NCI-H2081 treated with DMSO at 0.1 percent for 48 hours (cell line): ENCODE measurements at places on chromosomes 4 and X.
A peak's percentile ranks its signal among the peaks of the same experiment; 100 is the strongest.

- no peak for DNase-seq
Measured at GRCh38 chr4:22556495-22556894, 40.6 kb upstream of the ADGRA3 start.

DNA sequence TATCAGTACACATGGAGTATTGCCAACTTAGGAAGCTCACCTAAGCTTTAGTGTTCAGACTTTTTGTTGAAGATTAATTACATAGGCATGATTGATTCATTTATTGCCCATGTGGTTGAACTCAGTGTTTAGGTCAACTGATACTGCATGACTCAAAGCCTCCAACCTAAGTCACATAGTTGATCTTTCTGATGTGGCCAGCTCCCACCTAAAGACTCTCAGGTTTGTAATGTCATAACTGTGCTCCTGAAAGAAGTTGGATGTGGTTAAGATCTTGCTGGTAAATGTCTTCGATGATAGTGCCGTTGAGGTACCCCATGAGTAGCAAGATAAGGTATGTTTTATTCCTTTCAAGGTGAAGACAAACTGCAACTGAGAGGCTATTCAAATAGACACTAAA is 192.5 kb downstream of the EDA start:
- no peak for DNase-seq

GRCh38 chrX:11585174-11585573 is 80.5 kb downstream of the ARHGAP6 start:
- DNase-seq, result no peak

GRCh38 chrX:18886344-18887161 is 97.4 kb downstream of the PHKA2 start:
- DNase-seq, result peak; percentile 7

DNA sequence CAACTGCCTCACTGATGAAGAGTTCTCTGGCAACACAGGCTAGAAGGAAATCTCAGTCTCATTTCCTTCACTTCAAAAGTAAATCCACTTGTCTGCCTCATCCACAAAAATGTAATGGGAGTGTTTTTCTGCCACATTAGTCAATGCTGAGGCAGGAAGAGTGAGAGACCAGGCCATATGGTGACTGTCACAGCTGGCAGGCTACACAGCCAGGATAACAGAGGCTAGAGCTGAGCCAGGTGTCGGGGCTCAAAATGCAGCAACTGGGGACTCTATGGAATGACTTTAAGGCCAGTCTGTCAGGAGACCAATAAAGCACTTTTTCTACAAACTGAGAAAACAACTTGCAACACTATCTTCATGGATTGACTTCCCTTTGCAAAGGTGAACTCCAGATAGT is 204.2 kb downstream of the GPC3 start:
- DNase-seq, result no peak

- DNase-seq, result no peak
Measured at GRCh38 chrX:105063743-105064142, 156.8 kb downstream of the TEX13A start.

GRCh38 chr4:153683763-153684181 is 308 bp upstream of the TLR2 start:
- no peak for DNase-seq

DNA sequence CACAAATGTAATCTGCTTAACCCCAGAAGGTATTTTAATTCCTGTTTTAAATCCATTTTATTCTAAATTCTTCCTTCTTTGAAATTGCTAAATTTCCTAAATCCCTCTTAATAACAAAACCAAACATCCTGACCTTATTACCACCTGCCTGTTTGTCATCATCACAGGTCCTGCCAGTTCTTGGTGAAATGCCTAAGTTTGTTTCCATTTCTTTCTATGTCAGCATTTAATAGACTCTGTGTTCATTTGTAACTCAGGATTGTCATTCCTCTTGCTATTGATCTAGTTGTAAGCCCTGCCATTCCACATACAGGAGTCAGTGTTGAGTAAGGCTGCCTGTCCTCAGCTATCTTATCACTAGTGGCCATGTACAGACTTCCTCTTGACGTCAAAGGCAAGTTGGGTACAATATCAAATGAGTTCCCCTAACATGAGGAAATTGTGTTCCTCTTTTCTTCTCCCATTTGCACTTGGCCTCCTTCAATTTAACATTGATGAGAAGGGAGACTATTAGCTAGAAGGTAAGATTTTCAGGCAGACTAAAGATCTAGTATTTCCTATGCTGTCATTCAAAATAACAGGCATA is 440.1 kb downstream of the AFF2 start:
- no peak for DNase-seq

GRCh38 chr4:172974586-172974985 is 194.0 kb upstream of the GALNT7 start:
- DNase-seq, result no peak

DNA sequence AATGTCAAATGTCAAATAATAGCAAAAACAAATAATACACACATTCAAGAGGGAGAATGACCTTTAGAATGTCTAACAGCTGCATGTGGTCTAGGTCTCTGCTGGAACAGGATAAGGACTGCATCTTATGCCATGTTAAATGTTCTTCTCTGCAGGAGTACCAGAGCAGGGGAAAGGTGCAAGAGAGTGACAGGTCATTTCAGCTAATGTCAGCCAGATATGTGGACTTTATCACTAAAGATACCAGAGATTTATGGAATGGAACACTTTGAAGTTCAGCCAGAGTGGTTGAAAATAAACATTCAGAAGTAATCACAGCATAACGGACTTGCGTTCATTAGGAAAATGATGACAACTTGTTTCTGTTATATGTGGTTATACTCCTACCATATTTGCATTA is 24.3 kb downstream of the GRID2 start:
- DNase-seq, result no peak

GRCh38 chrX:103831803-103832544 is at the start of gene RAB9B:
RAB9B (minus strand) TSS chrX:103832257; CDS start chrX:103825784, 6,473 bp downstream.
- peak; percentile 11 for DNase-seq

- no peak for DNase-seq
Measured at GRCh38 chr4:21184788-21185187, 484.5 kb downstream of the PACRGL start.

DNA sequence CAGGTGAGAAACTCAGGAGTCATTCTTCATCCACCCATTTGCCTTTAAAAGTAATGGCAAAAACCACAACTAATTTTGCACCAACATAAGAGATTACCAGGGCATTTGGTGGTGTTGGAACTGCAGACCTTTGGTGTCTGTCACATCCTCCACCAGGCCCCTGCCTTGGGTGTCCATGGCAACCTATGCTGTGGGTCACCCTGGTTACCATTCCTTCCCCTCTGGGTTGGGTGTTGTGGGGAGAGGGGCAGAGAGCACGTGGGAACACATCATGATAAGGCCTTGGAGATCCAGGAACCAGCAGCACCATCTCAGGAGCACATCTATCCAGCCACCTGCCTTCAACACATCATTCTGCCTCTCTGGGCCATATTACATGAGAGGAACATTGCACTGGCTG is 77.3 kb downstream of the CHRNA9 start:
- no peak for DNase-seq

- DNase-seq, result no peak
Measured at GRCh38 chr4:155060419-155060818, 148.0 kb upstream of the NPY2R start.

DNA sequence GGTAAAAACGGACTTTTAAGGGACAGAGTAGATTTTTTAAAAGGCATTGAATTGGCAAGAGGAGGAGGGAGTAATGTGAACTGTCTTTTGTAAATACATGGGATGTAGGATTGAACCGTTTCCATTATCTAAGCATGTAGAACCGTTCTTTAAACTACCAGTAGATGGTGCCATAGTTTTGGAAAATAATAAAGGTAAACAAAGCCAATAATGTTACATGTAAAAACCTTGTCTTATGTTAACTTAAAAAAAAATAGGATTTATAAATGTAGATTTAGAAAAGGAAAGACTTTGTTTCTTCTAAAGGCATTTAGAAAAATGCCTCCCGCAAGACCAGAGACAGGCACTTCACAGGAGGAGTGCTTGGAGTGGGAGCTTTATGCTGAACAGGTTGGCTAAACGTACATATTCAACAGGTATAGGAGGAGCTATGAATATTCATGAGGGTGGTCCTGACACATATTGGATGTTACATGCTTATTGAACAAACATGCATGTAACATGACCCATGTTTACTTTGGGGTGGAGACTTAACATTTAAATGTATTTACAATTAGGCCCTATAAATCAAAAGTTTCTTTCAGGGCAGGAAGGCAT is 45.5 kb upstream of the FAM241A start:
- DNase-seq, result peak; percentile 44

DNA sequence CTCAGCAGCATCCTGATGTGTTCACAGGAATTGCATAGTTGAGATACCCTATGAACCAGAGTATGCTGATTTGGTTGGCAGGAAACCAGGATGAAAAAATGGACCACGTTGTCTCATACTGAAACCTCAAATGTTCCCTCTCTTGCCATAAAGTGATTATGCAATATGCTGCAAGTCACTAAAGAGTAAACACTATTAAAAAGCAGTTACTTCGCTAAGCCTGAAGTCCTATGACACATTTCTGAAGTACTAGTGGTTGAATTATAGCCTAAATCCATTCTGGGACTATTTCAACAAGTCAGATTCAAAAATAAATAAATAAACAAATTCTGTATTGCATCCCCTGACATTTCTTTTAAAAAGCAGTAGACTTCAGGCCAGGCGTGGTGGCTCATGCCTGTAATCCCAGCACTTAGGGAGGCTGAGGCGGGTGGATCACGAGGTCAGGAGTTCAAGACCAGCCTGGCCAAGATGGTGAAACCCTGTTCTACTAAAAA is 106.0 kb upstream of the NAP1L5 start:
- DNase-seq, result no peak

GRCh38 chr4:81366779-81367178 is 104.9 kb downstream of the RASGEF1B start:
- no peak for DNase-seq

- DNase-seq, result no peak
Measured at GRCh38 chrX:109872021-109872732, 130.7 kb upstream of the TMEM164 start.

DNA sequence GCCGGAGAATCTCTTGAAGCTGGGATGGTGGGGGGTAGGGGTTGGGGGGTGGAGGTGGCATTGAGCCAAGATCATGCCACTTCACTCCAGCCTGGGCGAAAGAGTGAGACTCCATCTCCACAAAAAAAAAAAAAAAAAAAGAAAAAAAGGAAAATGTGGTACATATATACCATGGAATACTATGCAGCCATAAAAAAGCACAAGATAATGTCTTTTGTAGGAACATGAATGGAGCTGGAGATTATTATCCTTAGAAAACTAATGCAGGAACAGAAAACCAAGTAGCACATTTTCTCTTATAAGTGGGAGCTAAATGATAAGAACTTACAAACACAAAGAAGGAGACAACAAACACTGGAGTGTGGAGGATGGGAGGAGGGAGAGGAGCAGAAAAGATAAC is 188.5 kb downstream of the APBB2 start:
- DNase-seq, result no peak

- DNase-seq, result no peak
Measured at GRCh38 chr4:98470831-98471230, 187.6 kb downstream of the TSPAN5 start.

- DNase-seq, result no peak
Measured at GRCh38 chr4:147785129-147785528, 53.2 kb downstream of the ARHGAP10 start.

GRCh38 chr4:827209-828081 is 1.5 kb upstream of the CPLX1 start:
- no peak for DNase-seq

- no peak for DNase-seq
Measured at GRCh38 chrX:100995469-100995868, 26.0 kb downstream of the ARL13A start.

GRCh38 chr4:33966808-33967207 is 2277.5 kb downstream of the ARAP2 start:
- DNase-seq, result no peak

GRCh38 chrX:40755291-40756249 is 20.2 kb upstream of the MED14 start:
- no peak for DNase-seq

GRCh38 chr4:77849278-77849965 is 13.2 kb upstream of the MRPL1 start:
- DNase-seq, result no peak

DNA sequence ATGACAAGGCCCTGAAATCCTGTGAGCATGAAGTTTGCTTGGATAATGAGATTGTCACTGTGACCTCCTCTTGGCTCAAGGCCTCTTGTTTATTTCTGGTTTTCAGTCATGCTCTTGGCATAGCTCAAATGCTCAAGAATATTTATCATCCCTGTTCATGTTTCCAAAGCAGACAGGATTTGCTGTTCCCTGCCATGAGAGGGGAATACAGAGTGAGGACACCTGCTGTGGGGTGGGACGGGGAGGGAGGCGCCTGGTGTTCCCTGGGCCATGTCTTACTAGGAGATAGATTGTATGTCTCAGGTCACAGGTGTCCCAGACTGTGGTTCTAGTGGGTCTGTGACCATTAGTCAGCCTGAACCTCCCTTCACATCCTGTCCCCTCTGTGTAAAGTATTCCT is 34.9 kb upstream of the SH3RF1 start:
- DNase-seq, result no peak

- no peak for DNase-seq
Measured at GRCh38 chrX:48892896-48893295, 4.7 kb downstream of the TIMM17B start.

DNA sequence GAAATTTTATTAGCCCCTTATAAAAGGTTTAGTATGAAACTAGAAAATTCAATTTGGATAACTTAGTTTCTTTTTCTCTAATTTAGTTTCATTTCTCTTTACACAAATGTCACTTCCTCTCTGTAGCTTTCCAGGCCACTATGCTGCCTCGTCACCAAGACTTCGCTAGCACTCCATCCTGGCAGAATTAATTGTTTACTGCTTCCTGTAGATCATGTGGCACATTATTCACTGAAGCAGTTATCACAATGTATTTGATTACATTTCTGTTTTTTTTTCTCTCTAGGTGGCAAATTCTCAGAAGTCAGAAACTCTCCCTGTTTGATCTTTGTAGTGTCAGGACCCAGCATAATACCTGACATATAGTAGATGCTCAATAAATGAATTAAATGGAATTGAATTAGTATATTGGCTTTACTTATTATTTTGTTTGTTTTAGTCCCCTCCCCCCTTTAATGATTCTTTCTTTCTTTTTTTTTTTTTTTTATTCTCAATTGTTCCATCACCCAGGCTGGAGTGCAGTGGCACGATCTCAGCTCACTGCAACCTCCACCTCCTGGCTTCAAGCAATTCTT is 9.3 kb upstream of the SAT1 start:
- DNase-seq, result no peak

- DNase-seq, result no peak
Measured at GRCh38 chrX:68889249-68889648, 60.4 kb downstream of the EFNB1 start.

GRCh38 chr4:120238277-120238973 is 171.8 kb upstream of the MAD2L1 start:
- DNase-seq, result no peak

DNA sequence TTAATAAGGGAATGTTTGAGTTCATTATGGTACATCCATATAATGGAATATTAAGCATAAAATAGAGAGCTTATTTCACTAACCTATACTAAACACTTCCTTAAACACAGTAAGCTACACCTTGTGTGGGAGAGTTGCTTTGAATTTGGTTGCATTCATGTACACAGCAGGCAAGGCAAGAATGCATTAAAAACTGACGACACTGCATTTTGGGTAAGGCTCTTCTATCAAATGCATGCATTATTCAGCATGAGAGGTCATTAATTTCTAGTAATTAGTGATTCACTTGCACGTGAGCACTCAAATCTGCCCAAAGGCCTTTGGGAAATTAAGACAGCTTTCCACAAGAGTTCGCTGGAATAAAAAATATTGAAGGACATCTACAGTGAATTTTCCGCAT is 8.8 kb upstream of the C1GALT1C1 start:
- no peak for DNase-seq

- no peak for DNase-seq
Measured at GRCh38 chr4:62087706-62088105, 887.6 kb downstream of the ADGRL3 start.
